ENCODE measurements at places on chromosomes 4 and X. TPM values are rescaled to one million over a fixed set of nuclear protein-coding genes. Genes with fewer than 3 reads are reported as not detected.

RBMXL3 gene
- total RNA-seq, result not detected

DNA sequence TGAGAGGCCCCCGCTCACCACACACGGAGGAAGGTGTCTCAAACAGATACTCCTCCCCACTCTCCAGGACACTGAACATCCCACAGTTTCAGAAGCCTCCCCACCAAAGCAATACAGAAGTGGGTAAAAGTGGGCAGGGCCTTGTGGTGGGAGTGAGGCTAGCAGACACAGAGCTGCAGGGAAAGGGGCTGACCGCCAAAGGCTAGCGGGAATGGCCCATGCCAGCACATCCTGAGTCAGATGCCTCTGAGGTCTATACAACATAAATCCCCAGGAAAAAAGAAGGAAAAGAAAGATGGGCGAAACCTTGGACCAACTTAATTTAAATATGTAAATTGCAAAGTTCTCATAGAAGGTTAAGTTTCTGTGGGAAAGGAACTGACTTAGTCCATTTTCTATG is 21.9 kb upstream of the ARHGAP10 start:
- no peak overlapping the region for H3K27ac ChIP-seq
- H3K27me3 ChIP-seq, result no peaks in the 10 kb centered on the region
- H3K4me3 ChIP-seq, result no peak overlapping the region
- no peaks in the 10 kb centered on the region for H3K36me3 ChIP-seq
- H3K4me1 ChIP-seq, result no peaks in the 10 kb centered on the region

GRCh38 chr4:146436423-146437162 is 85.1 kb downstream of the SLC10A7 start:
- H3K36me3 ChIP-seq, result no peaks in the 10 kb centered on the region
- no peak overlapping the region for H3K4me3 ChIP-seq
- H3K27ac ChIP-seq, result no peak overlapping the region
- H3K27me3 ChIP-seq, result no peaks in the 10 kb centered on the region
- H3K4me1 ChIP-seq, result no peaks in the 10 kb centered on the region

GRCh38 chr4:118716304-118716703 is 31.1 kb downstream of the METTL14 start:
- DNase-seq, result no peak
- H3K4me1 ChIP-seq, result no peaks in the 10 kb centered on the region
- peaks cover 8% of the 10 kb centered on the region for H3K36me3 ChIP-seq
- H3K27ac ChIP-seq, result no peak overlapping the region
- no peaks in the 10 kb centered on the region for H3K27me3 ChIP-seq

- no peak overlapping the region for H3K4me3 ChIP-seq
- no peaks in the 10 kb centered on the region for H3K36me3 ChIP-seq
- H3K27ac ChIP-seq, result no peak overlapping the region
- H3K4me1 ChIP-seq, result no peaks in the 10 kb centered on the region
Observed at GRCh38 chrX:55342533-55343501, 78.1 kb upstream of the PAGE3 start.

DNA sequence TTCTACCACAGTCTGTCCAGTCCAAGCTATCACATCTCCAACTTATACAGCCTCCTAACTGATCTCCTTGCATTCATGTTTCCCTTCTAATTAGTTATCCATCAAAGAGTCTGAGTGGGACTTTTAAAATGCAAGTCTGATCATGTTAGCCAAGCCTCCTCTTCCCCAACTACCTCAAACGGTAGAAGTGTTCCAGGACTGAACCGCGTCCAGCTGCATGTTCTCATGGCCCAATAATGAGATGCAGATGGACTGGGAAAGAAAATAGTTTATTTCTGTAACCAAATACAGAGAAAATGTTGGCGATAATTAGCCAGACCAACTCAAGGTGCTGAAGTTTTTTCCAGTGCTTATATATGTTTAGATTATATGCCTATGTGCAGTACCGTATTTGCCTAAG is 46.6 kb upstream of the PPP1R2C start:
- no peaks in the 10 kb centered on the region for H3K4me1 ChIP-seq
- no peak overlapping the region for H3K4me3 ChIP-seq

GRCh38 chr4:53925050-53925605 is 139.3 kb downstream of the CHIC2 start:
- no peaks in the 10 kb centered on the region for H3K27me3 ChIP-seq
- no peak overlapping the region for H3K27ac ChIP-seq
- H3K36me3 ChIP-seq, result no peaks in the 10 kb centered on the region
- DNase-seq, result no peak
- H3K4me1 ChIP-seq, result no peaks in the 10 kb centered on the region

DNA sequence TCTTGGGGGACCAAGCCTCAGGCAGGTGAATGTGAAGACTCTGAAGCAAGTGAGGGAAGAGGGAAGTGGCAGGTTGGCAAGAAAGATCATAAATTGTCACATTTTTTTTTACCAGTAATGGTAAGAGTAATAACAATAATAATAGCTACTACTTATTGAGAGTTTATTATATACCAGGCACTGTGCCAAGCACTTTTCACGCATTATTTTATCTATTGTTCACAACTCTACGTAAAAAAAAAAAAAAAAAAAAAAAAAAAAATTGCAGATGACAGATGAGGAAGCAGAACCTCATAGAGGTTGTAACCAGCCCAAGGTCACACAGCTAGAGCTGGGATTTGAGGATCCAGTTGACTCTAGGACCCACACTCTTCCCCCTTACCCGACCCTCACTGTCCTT is 40.9 kb downstream of the TSC22D3 start:
- no peak overlapping the region for H3K27ac ChIP-seq
- H3K4me1 ChIP-seq, result peaks cover 34% of the 10 kb centered on the region

DNA sequence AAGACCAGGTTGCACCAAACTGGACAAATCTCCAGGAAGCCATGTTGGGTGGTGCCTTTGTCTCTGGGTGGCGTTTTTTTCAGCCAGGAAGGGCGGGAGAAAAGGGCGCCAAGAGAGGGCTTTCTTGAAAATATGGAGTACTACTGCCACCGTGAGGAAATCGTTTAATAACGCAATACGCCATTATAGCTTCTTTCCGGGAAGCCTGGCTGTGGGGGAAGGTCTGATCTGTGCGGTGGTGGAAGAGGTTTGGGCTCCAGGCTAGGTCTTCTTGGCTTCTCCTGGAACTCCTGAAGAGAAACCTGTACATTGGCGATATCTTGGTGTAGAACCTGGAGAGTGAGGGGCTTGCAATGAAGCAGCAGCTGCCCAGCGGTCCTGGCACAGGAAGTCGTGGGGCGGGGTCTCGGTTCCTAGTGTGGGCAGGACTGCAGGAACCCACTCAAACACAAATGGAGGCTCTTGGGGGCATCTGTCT is 202.7 kb downstream of the OR13H1 start:
- no peaks in the 10 kb centered on the region for H3K4me1 ChIP-seq
- DNase-seq, result no peak
- H3K4me3 ChIP-seq, result no peak overlapping the region
- H3K36me3 ChIP-seq, result no peaks in the 10 kb centered on the region

DNA sequence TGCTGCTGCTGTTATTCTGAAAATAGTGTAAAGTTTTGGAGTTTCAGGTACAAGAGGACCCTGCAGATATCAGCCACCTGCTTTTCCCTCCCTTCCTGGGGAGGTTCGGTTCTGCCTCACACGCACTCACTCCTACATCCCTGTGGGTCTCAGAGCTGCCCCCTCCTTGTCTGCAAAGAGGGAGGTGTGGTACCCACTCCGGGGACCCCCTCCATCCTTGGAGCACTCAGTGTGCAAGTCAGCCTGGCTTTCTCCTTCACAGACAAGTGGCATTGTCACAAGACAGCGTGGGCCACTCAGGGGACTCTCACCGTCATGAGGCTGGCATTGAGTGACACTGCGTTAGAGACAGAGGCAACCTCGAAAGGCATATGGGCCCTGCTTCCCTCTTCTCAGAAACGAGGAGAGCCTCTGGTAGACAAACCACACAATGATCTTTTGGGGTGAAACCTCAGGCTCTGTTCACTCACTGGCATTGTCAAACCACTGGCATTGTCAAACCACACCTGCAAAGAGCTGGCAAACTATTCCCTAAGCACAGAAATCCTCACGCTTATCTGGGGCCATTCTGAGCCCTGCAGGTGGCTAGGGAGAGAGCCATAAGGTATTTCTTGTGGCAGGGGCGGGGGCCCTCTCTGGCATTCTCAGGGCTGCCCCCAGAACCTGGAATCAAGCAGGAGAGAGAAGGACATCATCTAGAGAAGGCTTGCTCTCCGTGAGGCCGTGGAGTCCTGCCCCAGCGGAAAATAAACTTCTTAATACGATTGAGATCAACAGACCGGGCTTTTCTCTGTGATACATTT is 285.0 kb downstream of the SHOX start:
- no peaks in the 10 kb centered on the region for H3K4me1 ChIP-seq
- DNase-seq, result no peak
- H3K27me3 ChIP-seq, result no peaks in the 10 kb centered on the region
- no peak overlapping the region for H3K4me3 ChIP-seq

GRCh38 chr4:100907465-100908454 is 389.9 kb upstream of the EMCN start:
- H3K36me3 ChIP-seq, result no peaks in the 10 kb centered on the region
- H3K27me3 ChIP-seq, result no peaks in the 10 kb centered on the region
- no peaks in the 10 kb centered on the region for H3K4me1 ChIP-seq
- no peak overlapping the region for H3K27ac ChIP-seq
- DNase-seq, result no peak

- H3K27ac ChIP-seq, result no peak overlapping the region
- no peak for DNase-seq
- no peaks in the 10 kb centered on the region for H3K4me1 ChIP-seq
- H3K27me3 ChIP-seq, result no peaks in the 10 kb centered on the region
- no peaks in the 10 kb centered on the region for H3K36me3 ChIP-seq
Observed at GRCh38 chr4:57220734-57221133, 110.5 kb upstream of the IGFBP7 start.

GPR119 gene
- total RNA-seq, result not detected

GRCh38 chr4:27145597-27145996 is 285.0 kb downstream of the STIM2 start:
- no peaks in the 10 kb centered on the region for H3K27me3 ChIP-seq
- no peaks in the 10 kb centered on the region for H3K4me1 ChIP-seq
- DNase-seq, result no peak
- H3K4me3 ChIP-seq, result no peak overlapping the region
- H3K36me3 ChIP-seq, result no peaks in the 10 kb centered on the region
- no peak overlapping the region for H3K27ac ChIP-seq

MAGEA2B gene
- not detected for total RNA-seq

DNA sequence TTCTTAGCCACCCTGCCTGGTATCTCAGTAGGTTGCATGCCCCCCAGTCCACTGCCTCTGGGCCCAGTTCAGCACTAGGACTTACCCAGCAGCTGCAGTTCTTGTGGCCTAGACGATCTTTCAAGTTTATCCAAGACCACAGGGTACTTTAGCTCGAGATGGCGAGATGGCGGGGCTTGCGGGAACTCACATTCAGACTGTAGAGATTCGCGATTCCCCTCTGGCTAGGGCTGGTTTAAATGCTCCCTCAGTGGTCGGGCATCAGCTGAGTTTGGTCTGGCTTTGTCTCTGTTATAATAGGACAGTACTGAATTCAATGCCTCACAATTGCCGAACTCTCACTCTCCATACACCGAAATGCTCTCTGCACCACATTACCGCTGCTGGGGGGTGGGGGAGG is 18.4 kb upstream of the RFC1 start:
- no peak overlapping the region for H3K27ac ChIP-seq
- no peaks in the 10 kb centered on the region for H3K36me3 ChIP-seq
- no peaks in the 10 kb centered on the region for H3K4me1 ChIP-seq
- H3K4me3 ChIP-seq, result no peak overlapping the region
- no peak for DNase-seq
- H3K27me3 ChIP-seq, result no peaks in the 10 kb centered on the region

GRCh38 chrX:107000013-107000515 is at the start of gene MORC4:
TSS of gene MORC4 (minus strand) at chrX:107000212. CDS start at chrX:106999969, 243 bp downstream.
- no peaks in the 10 kb centered on the region for H3K36me3 ChIP-seq
- peak within 1 kb of the TSS; percentile 42 for H3K27ac ChIP-seq
- H3K27me3 ChIP-seq, result no peaks in the 10 kb centered on the region
- peak within 1 kb of the TSS; percentile 58 for H3K4me3 ChIP-seq

XAGE2 gene
- total RNA-seq, result 5.2 TPM

DNA sequence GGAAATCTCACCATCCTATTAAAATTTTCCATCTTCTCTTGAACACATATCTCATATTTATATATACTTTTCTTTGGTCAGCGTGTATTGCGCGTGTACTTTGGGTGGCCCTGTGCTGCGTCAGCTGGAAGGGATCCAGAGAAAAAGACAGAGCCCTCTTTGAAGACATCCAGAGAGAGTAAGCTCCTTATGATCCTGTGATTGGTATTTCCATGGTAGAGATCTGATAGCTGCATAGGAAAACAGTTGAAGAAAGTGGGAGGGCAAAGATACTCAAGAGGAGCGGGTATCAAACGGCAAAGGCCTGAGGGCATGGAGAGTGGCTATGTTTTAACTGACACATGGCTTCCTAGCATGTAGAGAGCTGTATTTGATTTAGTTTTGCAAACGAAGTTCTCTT is 4.4 kb upstream of the HPGD start:
- H3K27me3 ChIP-seq, result no peaks in the 10 kb centered on the region
- no peak overlapping the region for H3K27ac ChIP-seq
- H3K4me1 ChIP-seq, result peaks cover under 1% of the 10 kb centered on the region
- H3K4me3 ChIP-seq, result no peak overlapping the region
- no peak for DNase-seq

GRCh38 chrX:66988331-66988730 is 349.5 kb upstream of the EDA2R start:
- no peaks in the 10 kb centered on the region for H3K4me1 ChIP-seq
- no peak overlapping the region for H3K27ac ChIP-seq
- no peaks in the 10 kb centered on the region for H3K27me3 ChIP-seq

DNA sequence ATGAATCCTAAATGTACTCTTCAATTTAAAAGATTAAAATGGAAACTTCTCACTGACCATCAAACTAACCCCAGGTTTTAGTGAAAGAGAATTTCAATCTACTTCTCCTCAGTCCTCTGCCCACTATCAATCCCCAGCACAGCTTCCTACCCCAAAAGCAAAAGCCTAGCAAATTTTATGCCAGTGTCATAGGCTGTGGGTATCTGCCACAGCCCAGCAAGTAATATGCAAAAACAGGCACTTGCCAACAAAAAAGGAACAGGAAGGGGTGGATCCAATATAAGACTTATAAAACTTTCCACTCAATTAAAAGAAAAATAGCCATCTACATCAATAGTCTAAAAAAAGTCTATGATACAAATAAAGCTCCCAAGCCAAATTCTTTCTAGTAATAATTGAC is 22.3 kb downstream of the CAMK2D start:
- no peak overlapping the region for H3K4me3 ChIP-seq
- no peaks in the 10 kb centered on the region for H3K27me3 ChIP-seq
- DNase-seq, result no peak
- no peak overlapping the region for H3K27ac ChIP-seq

DNA sequence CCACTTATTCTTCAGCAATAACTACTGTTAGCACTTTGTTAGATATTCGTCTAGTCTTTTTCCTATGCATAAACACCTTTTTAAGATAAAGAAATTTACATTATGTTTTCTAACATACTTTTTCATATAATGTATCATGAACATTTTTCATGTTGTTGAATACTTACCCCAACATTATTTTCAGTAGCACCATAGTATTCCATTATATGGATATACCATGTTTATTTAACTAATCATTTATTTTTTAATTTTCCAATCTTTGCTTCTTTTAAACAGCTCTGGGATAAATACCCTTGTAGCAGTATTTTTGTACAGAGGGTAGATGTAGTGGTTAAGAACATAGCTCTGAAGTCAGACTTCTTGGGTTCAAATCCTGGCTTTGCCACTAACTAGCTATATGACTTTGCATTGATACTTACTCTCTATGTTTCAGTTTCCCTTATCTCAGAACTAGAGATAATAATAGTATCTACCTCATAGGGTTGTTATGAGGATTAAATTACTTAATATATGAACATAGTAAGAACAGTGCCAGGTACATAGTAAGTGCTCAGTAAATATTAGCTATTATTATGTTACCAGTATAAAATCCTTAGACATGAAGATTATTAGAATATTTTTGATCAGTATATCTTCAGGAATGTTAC is 11.3 kb downstream of the EXOC1 start:
- peaks cover 10% of the 10 kb centered on the region for H3K4me1 ChIP-seq
- H3K27ac ChIP-seq, result no peak overlapping the region
- peaks cover 72% of the 10 kb centered on the region for H3K36me3 ChIP-seq
- DNase-seq, result no peak

Measured in upper lobe of right lung (tissue), 1 donor.